M059J (cell line): ENCODE measurements at places on chromosomes 7 and 10.

DNA sequence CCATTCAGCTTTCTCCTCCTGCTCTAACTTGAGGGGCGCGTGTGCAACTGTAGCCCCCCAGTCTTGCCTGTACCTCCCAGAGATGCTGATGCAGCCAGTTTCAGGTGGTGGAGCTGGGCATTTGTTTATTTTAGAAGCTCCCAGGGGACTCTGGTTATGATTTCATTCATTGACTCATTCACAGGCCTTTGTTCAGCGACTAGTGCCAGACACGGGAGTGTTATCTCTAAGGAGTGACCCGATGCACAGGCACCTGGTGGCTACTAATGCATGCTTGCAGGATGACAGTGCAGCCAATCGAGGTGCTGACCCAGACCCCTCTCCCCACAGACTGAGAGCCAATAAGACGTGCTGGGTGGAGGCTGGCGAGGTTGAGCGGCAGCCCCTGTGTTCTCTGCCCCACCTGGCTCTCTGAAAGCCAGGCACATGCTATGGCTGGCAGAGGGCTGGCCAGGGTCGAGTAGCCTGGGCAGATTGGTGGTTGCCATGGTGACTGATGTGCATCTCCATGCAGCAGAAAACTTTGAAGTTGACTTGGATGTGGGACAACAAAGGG, 19.7 kb upstream of the SLC18A2 start:
- DNase-seq: peak; percentile 67

DNA sequence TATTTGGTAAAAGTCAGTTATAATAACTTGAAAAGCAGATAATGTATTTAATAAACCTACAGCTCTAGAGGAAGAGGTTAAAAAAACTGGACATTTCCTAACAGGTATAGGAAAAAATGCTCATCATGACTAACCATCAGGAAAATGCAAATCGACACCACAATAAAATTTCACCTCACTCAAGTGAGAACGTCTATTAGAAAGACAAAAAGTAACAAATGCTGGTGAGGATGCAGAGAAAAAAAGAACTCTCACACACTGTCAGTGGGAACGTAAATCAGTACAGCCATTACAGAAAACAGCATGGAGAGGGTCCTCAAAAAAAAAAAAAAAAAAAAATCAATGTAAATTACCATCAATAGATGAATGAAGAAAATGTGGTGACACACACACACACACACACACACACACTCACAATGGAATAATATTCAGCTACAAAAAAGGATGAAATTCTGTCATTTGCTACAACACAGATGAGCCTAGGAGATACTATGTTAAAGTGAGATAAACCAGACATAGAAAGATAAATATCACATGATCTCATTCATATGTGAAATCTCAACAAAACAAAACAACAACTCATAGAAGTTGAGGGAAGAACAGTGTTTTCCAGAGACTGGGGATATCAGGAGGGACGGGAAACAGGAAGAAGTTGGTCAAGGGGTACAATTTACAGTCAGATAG, 20.1 kb downstream of the EPC1 start:
- no peak for DNase-seq

DNA sequence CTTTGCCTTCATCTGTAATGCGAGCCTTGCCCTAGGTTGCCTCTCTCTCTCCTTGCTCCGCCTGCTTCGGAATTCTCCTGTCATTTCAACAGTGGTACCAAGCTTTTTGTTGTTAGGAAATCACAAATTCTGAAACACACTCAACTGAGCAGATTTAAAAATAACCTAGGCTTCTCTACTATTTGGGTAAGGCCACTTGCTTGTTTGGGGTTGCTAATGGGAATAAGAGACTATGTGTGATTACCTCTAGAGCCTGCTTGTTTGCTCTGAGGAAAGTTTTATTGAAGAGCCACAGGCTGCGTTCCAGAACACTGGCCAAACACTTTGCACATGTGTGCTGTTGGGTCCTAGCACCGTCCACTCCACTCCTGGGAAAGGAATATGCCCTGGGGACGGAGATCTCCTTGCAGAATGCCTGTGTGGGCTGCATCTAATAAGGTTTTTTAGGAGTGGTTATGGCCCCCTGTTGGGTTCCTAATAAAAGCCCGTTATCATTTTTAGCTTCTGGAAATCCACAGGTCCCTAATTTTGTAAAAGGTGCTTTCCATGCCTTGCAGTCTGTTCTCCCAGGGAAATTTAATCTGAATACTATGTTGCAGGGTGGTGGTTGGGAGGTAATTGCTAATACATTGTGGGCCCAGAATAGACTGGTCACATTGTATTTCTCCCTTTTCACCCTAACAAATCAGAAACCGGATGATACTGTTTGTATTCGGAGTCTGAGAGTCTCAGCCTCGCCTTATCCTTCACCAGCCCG, 68.7 kb upstream of the KLF6 start:
- DNase-seq: peak; percentile 52

GRCh38 chr7:71627651-71628050, 495.7 kb downstream of the GALNT17 start:
- no peak for DNase-seq

- no peak for DNase-seq
Measured at GRCh38 chr10:126917375-126917774, 12.1 kb downstream of the DOCK1 start.

DNA sequence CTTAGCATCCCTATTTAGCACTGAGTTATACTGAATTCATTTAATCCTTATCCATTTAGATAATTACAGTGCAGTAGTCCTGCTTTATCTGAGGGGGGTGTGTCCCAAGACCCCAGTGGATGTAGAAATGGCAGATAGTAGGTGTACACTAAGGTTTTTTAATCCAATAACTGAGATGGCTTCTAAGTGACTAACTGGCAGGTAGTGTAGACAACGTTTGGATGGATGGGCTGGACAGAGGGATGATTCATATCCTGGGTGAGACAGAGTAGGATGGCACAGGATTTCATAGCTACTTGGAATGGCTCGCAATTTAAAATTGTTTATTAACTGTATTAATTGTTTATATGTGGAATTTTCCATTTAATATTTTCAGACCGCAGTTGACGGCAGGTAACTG, 295.6 kb downstream of the CCDC3 start:
- DNase-seq: peak; percentile 39

DNA sequence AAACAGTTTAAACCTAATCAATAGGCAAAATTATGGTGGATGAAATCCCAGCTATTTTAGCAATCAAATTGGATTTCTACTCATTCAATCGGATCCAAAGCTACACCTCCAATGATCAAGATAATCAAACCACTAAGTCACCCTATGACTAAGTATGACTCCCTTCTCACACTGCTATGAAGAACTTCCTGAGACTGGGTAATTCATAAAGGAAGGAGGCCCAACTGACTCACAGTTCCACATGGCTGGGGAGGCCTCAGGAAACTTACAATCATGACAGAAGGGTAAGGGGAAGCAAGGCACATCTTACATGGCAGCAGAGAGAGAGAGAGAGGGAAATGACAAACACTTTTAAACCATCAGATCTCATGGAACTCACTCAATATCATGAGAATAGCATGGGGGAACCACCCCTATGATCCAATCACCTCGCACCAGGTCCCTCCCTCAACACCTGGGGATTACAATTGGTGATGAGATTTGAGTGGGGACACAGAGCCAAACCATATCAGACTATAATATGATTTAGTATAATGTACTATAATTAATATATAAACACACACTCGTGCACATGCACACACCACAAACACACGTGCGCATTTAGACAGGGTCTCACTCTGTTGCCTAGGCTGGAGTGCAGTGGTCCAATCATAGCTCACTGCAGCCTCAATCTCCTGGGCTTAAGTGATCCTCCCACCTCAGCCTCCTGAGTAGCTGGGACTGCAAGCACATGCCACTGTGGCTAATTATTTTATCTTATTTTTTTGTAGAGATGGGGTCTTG, 213.6 kb upstream of the FOXK1 start:
- DNase-seq: no peak

DNA sequence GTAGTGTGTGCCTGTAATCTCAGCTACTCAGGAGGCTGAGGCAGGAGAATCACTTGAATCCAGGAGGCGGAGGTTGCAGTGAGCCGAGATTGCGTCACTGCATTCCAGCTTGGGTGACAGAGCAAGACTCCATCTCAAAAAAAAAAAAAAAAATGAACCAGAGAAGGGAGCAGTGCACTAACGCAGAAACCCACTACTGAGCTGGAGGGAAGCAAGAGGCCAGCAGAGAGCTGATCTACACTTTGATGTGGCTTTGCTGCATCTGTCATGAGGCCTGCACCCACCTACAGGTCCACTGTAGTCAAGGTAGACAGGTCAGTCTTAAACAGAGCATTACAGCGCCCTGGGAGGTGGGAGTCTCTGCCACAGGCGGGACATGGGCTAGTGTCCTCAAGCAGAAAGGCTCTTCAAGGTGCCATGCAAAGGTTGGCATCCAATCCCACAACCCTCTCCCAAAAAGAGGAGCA, 30.0 kb downstream of the MAT1A start:
- peak; percentile 24 for DNase-seq

GRCh38 chr10:131626274-131626673, 274.5 kb upstream of the PPP2R2D start:
- no peak for DNase-seq

- DNase-seq: no peak
Measured at GRCh38 chr10:23676296-23676695, 237.4 kb downstream of the OTUD1 start.

DNA sequence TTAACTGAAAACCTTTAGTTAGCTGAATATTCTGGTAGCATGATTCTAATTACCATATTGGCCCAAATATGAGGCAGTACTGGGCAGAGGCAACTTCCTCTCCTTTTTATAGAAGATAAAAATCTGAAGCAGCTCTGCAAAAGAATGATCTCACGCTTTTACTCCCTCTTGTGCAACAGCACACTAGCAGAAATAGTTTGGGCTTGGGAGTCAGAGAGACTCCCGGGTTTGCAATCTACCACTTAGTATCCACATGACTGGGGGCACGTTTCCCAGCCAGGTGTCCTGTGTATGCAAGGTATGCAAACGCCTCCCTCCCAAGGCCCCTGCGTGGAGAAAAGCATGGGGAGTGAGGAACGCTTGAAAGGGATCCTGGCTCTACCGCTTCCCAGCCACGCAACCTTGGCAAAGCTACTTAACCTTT, 47.2 kb upstream of the RHEB start:
- no peak for DNase-seq

DNA sequence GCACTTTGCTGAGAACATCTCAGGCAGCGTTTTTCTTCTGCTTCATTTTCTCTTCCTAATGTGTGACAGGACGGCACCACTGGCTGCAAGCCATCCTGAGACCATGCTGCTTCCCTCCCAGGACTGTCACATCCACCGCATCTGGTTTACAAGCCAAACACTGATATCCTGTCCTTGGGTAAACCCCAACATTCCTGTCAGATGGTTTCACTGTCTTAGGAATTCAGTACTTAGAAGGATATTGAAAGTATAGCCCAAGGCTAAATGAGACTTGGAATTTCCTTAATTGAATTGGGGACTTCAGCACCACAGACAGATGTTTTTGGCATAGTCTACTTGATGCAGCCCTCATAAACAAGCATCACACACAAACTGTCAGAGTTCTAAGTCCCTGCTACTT, 74.2 kb upstream of the PLXNA4 start:
- peak; percentile 99 for DNase-seq

DNA sequence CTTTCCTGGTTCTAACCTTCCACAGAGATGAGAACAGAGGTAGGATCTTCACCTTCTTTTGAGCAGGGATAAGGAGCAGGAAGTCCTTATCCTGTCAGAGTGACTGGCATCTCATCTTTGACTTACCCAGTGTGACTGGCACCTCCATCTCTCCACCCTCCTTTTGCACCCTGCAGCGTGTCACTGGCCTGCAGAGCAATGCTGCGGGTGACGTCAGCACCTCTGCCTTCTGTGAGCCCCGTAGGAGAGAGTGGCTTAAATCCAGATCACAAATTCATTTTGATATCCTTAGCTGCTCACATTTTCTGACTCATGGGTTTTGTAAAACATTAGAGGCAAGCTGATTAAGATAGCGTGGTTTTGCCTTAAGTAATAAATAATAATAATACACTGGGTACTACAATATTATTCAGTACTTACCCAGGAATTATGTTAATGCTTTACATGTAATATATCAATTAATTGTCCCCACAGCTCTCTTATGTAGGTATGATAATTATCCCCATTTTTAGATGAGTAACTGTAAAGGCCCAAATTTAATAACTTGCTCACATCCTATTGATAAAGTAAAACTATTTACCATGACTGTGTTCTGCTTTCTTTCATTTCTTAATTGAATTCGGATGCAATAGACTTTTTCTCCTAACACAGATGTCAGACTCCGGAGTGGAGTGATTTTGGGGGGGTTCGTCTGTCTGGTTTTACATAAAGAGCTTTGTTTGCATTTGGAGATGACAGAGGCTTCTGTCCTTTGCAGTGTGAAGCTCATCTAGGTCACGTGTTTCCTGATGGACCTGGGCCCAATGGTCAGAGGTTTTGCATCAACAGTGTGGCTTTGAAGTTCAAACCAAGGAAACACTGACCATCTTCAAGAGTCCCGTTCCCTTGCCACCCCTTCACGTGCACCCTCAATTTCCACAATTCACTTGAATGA, 24.9 kb downstream of the MSRB2 start:
- DNase-seq: no peak

GRCh38 chr10:27247441-27247840, 6.8 kb upstream of the ACBD5 start:
- DNase-seq: no peak

GRCh38 chr10:116627386-116627933, 6.7 kb downstream of the PNLIPRP2 start:
- DNase-seq: no peak

GRCh38 chr10:131959841-131960240, 21.9 kb downstream of the BNIP3 start:
- DNase-seq: no peak

GRCh38 chr10:93710333-93710909, 8.0 kb upstream of the FRA10AC1 start:
- DNase-seq: no peak

DNA sequence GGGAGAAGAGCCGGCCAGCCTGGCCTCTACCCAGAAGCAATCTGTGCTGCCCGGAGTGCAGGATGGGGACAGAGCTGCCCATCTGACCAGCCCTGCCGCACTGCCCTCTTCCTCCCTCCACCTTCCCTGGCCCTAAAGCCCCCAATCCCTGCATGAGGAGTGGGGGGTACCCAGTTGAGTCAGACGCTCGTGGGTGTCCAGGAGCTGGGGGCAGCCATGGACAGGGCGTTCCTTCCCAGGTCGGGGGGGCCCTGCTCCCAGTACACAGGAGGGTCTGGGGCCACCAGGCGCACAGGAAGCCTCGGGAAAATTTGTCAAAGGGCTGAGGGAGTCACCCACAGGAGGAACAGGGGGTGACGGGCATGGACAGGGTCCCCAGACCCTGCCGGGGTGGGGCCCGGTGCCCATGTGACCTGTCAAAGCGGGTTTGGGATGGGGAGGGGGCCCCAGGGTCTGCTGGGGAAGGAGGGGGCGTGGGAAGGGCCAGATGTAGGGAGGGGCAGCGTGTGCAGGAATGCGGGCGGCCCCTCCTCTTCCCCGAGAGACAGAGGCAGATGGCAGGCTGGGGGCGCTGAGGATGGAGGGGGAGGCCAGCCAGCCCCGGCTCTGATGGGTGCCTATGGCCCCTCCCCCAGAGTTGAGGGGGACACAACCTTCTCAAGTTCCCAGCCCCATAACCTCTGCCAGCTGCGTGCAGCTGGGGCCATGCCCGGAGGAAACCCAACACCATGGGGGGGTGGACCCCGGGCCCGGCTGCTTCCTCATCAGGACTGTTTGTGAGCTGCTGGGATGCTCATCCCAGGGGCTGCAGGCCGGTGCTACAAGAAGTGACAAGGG, 21.5 kb upstream of the GRIFIN start:
- no peak for DNase-seq
